Endothelial cell of umbilical vein (primary cell): ENCODE measurements at places on chromosomes 1 and 21.

- no peak for DNase-seq
Observed at GRCh38 chr1:163267962-163268361, 53.8 kb upstream of the NUF2 start.

- DNase-seq = peak; percentile 35
Observed at GRCh38 chr1:233304489-233305102, 9.1 kb upstream of the PCNX2 start.

GRCh38 chr21:38341546-38342012 lies 84.8 kb downstream of the KCNJ15 start:
- DNase-seq = no peak

DNA sequence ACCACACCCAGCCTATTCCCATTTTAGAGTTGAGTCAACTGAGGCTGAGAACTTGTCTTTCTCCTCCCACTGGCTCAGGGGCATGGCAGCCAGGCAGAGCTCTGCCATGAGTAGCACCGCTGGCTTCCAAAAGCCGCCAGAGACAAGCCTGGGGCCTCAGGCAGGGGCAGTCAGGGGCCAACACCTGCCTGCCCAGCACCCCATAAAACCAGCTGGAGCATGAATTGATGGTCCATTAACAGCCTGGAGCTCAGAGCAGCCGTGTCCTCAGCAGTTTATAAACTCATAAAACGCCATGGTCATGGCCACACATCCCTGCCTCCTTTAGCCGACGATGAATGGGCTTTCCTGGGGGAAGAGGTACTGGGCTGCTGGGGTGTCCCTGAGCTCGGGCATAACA lies 50.6 kb upstream of the PAX7 start:
- no peak for DNase-seq

GRCh38 chr1:109274533-109275476 lies 8.1 kb downstream of the PSRC1 start:
- DNase-seq = no peak

DNA sequence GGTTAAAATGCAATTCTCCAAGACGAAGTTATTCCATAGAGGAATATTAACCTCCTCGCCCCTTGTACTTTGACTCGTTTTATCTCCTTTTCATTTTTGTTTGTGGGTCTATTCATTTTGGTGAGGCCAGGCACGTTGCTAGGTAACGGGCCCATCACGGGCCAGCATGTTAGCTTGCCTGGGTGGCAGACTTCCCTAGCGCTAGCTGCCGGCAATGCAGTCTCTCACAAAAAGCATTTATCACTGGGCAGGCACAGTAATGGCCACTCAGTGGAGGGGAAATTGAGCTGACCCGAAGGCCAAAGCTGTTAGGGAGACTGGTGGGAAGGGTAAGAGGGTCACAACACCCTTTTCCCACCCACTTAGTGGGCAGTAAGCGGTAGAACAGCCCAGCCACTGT lies 234.4 kb upstream of the FOXD3 start:
- no peak for DNase-seq

GRCh38 chr1:218345673-218346390 lies 696 bp downstream of the TGFB2 start:
- peak; percentile 74 for DNase-seq

DNA sequence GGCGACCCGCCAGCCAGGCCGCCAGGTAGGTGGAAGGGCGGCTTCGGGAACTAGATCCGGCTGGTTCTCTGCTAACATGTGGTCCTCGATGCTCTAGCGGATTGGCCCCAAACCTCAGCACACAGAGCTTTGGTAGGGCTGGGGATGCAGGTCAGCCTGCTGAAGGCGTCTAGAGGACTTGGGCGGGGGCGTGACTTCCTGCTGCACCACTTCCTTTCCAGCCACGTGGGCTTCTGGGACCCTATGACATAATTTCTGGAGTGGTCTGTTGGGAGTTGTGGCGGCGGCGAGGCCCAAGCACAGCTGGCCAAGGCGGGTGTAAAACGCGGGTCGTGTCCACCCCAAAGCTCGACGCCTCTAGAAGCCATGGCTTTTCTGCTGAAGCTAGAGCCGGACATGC lies 124.5 kb downstream of the ATF6 start:
- DNase-seq = no peak

- peak; percentile 16 for DNase-seq
Observed at GRCh38 chr1:211285196-211285595, 26.0 kb downstream of the RCOR3 start.

DNA sequence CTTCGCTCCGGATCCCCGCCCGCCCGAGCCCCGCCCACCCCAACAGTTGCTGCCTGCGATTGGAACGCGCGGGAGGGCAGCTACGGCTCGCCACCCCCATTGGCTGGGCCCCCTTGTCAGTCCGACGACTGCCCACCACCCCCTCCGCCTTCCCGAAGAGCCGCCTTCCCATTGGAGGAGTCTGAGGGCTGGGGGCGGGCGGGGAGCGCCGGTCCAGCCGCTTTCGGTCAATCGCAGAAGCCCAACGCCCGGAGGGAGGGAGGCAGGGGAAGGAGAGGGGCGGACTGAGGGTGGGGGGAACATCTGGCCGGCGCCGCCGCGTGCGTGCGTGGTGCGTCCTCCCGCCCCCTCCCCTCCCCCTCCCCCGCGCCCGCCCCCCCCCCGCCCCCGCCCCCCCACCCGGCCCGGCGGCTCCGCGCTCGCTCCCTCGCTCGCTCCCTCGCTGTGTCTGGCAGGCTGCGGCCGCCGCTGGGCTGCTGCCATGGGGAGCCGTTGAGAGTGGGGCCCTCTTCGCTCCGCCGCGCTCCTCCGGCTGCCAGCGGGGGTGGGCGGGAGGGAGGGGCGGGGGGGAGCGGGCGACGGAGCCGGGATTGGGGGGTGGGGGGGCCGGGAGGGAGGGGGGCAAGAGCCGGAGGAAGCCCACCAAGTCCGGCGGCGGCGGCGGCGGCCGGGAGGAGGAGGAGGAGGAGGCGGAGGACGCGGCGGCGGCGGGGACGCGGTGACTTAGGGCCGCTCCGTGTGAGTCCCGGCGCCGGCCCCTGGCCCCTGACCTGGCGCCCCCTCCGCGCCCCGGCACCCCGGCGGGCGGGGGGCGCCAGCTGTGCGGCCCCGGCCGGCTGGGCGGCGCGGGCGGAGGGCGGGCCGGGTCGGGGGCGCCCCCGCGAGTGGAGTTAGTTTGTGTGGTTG lies 2.6 kb upstream of the ZBTB18 start:
- DNase-seq = peak; percentile 100

DNA sequence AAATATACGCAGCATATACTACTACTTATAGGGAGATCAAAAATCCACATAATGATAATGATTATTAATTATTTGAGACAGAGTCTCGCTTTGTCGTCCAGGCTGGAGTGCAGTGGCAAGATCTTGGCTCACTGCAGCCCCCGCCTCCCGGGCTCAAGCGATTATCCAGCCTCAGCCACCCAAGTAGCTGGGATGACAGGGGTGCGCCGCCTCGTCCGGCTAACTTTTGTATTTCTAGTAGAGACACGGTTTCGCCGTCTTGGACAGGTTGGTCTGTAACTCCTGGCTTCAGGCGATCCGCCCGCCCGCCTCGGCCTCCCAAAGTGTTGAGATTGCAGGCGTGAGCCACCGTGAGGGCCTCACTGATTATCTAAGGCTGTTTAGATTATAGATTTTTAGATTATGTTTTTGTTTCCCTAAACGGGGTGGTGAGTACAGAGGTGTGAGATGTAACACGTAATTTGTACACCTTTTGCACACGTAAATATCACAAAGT lies 548 bp upstream of the SLC25A33 start:
- no peak for DNase-seq

DNA sequence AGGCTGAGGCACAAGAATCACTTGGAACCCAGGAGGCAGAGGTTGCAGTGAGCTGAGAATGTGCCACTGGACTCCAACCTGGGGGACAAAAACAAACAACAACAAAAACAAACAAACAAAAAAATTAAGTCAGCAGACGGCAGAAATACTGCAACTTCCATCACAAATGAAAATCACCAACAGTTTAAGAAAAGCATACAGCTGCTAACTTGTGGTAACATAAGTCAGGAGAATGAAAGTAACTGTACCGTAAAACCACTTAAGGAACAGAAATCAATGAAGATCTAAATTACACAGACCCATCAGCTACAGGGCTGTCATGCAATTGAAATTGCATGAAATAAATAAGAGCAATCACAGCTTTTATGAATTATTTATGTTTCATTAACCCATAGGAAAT lies 25.0 kb downstream of the MCOLN2 start:
- DNase-seq = no peak

DNA sequence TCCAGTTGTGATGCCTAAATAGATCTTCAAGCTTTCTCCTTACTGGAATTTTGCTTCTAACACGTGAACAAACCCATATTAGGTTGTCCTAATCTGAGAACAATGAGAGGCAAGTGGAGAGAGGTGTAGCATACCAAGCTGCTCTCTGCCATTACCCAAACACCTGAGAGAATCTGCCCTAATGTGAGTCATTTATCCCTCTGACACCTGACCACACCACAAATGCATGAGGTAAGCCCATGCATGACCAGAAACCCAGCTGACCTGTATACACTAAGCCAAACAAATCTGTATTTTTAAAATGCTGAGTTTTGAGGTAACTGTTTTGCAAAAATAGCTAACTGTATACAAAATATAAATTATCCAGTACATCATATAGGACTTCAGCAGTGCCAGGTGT lies 1458.1 kb upstream of the B3GALT2 start:
- no peak for DNase-seq

DNA sequence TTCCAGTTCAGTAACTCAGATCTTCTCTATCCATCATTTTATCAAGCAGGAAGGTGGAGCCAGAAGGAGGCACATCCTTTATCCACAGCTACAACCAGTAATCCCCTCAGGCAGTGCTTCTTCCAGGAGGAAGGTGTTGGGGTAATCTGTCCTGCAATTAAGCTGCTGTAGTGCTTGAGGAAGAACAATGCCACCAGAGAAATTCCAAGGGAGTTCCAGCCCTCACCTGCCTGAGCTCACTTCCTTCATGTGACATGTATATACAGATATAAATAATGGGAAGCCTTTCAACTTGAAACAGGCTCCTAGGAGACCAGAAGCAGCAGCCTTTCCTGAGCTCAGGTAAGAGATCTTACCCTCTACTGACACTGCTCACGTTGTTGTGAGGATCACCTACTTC lies 2.2 kb upstream of the IL20 start:
- no peak for DNase-seq

DNA sequence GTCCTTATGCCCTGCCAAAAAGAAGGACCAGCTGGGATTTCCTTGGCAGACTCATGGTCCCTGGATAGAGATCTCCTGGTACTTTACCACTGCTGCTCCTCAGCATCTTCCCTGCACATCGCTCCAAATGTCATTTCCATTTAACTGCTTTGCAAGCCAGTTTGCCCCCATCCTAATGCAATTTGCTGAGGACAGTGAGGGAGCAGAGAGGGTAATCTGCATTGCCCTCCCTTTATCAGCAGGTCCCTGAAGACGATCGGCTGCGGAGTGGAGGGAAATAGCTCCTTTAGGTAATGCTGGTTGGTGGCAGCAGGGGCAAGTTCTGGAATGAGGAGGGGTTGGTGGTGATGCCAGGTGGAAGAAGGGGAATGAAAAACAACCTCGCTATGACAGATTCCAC lies 2.7 kb downstream of the PLXNA2 start:
- DNase-seq = no peak

- peak; percentile 30 for DNase-seq
Observed at GRCh38 chr1:202143768-202144401, 652 bp downstream of the ARL8A start.

DNA sequence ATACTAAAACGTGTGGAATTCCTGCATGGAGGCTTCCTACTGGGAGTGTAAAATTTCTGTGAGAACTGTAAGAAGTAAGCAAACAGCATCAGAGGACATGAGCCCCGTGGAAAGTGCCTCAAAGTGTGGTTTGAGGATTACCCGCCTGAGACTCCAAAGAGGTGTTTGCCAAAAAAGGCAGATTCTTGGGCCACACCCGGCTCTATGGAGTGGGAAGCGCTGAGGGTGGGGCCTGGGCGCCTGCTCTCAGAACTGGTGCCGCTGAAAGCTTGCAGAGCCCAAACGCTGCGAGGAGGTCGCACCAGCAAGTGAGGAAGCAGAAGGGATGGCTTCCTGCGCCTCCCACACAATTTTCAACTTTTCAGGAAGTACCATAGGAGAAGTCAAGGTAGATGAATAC lies 43.0 kb upstream of the PSEN2 start:
- DNase-seq = no peak

- DNase-seq = no peak
Observed at GRCh38 chr1:185094761-185095160, 49.4 kb downstream of the RNF2 start.

DNA sequence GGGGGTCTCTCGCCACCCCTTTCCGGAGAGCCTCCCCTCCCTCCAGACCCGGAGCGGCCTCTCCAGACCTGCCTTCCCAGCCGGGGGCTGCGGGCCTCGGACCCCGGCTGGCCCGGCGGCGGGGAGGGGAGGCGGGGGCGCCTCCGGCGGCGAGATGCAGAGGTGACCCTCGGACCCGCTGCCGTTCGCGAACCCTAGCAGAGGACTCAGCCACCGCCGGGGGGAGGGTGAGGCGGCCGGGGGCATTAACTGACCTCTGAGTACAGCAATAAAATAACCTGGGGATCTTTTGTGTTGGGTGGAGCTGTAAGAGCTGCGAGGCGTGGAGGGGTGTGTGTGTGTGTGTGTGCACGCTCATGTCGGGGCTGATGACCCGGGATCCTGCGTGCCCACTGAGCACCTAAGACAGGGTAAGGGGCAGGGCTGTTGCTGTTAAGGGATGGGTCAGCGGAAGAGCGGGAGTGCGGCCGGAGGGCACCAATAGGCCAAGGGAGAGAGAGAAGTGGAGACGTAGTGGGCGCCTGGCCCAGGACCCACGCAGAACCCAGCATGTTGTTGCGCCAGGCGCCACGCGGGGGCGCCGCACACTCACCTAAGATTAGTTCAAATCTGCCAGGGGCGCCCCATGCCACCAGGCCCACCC lies 6.3 kb downstream of the HAPLN2 start:
- peak; percentile 47 for DNase-seq

GRCh38 chr1:219293410-219293809 lies 119.7 kb downstream of the LYPLAL1 start:
- DNase-seq = no peak

DNA sequence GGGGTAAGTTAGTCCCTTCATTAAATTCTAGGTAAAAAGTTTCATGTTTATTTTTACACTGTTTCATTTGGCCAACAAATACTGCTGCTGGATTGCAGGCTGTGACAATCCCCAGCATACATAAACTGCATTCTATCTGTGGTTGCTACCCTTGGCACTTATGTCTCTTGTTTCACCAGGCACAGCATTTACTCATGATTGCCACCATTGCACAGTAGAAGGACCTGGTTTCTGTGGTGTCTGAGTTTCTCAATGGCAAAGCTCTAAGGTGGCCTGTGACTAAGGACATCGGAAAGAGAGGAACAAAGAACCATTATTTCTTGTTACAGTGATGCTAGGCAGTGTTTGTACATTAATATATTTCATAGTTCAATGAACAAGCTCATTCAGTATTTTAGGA lies 878.4 kb upstream of the NEGR1 start:
- DNase-seq = no peak

- DNase-seq = no peak
Observed at GRCh38 chr1:151613282-151613780, 1.5 kb downstream of the SNX27 start.
